ENCODE measurements at places on chromosomes 11 and 22.
A peak's percentile ranks its signal among the peaks of the same experiment; 100 is the strongest.

- no peak for DNase-seq
Observed at GRCh38 chr11:33001751-33002542, 13.7 kb upstream of the DEPDC7 start.

- DNase-seq: no peak
Observed at GRCh38 chr11:66420671-66421476, at the start of gene NPAS4. Gene NPAS4, plus strand, starts transcription at chr11:66421035. Its CDS starts 145 bp downstream, at chr11:66421180.

DNA sequence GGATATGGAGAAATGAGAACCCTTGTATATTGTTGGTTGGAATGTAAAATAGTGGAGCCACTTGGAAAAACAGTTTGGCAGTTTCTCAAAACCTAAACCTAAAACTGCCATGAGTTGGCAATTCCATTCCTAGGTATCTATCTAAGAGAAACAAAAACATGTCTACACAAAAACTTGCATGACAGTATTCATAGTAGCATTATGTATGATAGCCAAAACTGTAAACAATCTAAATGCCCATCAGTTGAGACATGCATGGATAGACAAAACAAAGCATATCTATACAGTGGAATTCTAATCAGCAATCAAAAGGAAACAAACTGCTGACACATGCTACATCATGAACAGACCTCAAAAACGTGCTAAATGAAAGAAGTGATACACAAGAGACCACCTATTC lies 34.9 kb downstream of the TRAF6 start:
- DNase-seq: no peak

DNA sequence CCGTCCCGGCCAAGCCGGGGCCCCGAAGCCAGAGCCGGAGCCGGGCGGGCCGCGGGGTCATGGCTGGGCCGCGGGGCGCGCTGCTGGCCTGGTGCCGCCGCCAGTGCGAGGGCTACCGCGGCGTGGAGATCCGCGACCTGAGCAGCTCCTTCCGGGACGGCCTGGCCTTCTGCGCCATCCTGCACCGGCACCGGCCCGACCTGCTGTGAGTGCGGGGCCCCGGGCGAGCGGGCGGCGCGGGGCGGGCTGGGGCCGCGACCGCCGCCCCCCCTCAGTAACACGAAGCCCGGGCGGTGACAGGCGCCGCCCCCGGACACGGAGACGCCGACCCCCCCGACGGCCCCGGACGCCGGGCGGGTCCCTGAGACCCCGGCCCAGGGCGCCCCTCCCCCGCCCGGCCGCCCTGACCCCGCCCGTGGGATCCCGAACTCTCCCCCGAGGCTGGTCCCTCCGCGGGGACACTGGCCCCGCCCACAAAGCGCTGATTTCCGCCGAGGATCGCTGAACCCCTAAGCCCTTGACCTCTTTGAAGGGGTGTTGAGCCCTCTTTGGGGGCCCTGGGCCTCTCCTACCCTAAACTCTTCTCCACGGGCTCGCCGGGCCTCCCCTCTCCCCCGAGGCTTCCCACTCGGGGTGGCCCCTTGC lies 389 bp downstream of the MICALL1 start:
- DNase-seq: no peak

- no peak for DNase-seq
Observed at GRCh38 chr22:50531546-50531961, 1.7 kb upstream of the TYMP start.

DNA sequence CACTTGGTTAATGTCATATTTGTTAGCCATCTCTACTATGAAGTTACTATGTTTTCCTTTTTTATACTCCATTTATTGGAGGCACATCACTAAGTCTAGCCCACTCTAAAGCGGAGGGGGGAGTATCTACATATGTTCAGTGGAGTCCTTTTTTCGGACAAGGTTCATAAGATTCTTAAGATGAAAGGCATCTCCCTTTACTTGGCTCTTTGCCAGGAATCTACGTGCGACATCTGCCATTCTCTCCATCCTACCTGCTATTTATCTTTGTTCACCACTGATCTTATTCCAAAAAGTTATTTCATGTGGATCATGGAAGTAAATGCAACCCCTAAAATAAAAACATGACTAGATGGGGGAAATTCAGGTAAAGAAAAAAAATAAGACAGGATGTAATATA lies 77.4 kb upstream of the YWHAH start:
- DNase-seq: no peak

GRCh38 chr11:57641011-57641807 lies 8.5 kb downstream of the YPEL4 start:
- peak; percentile 49 for DNase-seq

DNA sequence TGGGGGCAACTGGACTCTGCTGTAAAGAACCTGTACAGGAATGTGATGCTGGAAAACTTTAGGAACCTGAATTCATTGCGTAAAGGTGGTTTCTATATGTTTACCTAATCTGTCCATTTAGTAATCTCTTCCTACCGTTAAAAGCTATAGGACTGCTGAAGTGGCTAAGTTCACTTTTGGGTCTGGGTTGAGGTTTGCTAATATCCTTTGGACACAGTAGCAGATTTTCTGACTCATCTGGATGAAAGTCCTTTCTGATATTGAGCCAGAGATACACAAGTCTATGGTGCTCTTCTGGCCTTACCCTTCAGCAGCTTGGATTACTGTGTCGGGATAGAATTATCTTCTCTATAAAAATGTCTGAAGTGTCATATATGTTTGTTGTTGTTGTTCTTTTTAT lies 16.9 kb downstream of the ZNF215 start:
- DNase-seq: peak; percentile 20

DNA sequence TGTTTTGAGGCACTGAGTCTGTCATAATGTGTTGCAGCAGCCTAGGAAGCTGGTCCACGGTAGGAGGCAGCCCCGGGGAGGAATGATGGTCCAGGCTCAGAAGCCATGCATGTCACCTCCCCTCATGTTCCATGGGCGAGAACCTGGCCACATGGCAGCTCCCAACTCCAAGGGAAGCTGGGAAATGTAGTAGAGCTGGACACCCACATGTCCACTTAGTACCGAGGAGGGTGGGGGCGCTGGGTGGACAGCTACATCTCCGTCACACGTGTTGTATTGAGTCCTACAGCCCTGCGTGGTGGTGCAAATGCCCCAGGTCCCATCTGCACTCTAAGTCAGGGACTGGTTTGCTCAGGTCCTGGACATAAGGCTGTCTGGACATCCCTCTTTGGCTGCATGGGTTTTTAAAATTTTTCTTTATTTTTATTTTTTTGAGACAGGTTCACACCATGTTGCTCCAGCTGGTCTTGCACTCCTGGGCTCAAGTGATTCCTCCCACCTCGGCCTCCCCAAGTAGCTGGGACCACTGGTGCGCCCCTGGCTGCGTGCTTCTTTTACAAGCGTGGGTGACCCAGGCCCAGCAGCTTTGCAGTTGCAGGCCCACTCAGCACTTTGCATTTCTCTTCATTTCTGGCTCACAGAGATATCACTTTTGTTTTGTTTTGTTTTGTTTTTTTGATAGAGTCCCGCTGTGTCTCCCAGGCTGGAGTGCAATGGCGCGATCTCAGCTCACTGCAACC lies 3.9 kb upstream of the CTTN start:
- DNase-seq: no peak

- no peak for DNase-seq
Observed at GRCh38 chr11:75872887-75873416, 57.9 kb downstream of the UVRAG start.

DNA sequence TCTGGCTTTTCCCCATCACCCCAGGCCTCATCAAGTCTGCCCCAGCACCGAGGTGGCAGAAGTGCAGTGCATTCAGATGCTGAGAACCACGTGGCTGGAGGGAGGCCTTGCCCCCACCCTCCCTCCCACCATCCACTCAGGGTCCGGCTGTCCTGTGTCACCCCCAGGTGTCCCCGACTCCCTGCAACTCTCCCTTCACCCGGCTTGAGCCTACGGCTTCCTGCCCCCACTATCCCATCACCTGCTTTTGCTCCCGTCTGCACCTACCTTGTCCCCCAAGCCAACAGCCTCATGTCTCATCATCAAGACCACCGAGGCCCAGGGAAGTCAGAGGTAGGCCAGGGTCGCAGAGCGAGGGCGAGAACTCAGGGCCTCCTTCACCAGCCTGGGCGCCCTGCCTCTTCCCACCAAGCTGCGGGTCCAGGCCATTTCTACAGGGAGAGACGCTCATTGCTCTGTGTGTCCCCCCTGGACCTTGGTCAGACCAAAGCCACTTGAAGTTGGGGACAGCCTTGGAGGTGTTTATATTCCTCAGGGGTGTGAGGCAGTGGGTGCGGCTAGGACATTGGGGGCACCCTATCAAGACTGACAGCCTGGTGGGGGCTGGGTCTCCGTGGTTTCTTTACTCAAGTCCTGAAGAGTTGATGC lies 66.2 kb upstream of the CCND1 start:
- no peak for DNase-seq

GRCh38 chr22:26779929-26780328 lies 122.5 kb downstream of the MIAT start:
- no peak for DNase-seq

DNA sequence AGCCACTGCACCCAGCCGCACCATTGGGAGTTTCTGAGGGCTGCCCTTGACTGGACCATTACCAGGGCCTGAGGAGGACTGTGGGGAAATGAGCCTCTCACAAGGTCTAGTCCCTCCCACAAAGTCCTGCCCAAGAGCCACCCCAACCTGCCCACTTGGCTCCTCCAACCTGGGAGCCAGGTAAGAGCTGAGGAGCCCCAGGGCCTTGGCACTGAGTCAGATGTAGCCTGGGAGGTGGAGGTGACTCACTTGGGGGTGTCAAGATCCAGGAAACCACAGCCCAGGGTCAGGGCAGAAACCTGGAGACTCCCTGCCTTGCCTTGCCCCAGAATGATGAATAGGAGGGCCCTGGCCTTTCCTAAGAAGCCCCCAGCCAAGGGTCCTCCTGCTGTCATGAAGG lies 25.8 kb upstream of the P2RY2 start:
- DNase-seq: no peak

GRCh38 chr22:21694795-21695429 lies 29.1 kb downstream of the PPIL2 start:
- no peak for DNase-seq

DNA sequence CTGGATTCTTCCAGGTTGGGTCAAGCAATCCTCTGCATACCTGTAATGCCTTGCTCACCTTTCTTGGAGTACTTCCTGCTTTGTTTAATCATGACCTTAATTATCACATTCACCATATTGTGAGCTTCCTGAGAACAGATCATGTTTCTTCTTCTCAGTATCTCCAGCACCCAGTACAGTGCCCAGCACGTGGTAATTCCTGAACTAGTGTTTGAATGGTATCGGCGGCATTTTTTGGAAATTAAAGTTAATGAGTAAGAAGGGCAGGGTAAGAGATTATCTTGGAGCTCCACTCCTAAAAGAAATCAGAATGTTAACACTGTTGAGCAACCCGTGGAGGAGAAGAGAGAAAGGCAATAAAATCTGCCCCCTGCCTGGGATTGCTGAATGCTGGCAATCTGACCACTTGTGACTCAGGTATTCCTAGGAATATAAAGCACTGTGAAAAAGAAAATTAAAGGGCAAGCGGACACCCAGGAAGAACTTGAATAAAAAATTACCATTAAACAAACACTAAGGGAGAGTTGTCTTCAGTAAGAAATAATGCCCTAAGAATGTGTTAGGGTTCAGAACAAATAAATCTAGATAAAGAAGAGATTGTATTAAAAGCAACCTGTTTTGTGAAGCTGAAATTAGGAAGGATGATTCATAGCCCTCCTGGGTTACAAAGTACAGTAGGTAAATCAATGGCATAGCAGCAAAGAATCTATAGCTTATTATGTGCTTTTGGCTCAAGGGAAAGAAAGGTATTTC lies 92.9 kb downstream of the PDHX start:
- peak; percentile 78 for DNase-seq

DNA sequence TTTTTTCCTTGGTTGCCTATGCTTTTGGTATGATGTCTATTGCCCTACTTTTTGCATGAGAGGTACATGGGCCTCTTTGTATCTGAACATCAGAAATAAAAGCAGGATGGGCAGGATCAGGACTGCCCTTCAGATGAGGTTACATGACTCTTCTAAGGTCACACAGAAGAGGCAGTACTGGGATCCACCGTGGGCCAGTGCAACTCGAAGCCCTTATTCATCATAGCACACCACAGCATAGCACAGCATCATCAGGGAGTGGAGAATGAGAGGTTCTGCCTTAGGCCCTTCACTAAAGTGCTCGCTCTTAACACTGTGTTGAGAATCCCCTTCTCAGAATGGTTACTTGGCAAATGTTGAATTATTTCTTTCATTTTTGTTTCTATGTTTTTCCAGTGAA lies 88.3 kb downstream of the C22orf31 start:
- DNase-seq: no peak

- peak; percentile 9 for DNase-seq
Observed at GRCh38 chr11:48141475-48142122, 75.0 kb upstream of the OR4B1 start.

DNA sequence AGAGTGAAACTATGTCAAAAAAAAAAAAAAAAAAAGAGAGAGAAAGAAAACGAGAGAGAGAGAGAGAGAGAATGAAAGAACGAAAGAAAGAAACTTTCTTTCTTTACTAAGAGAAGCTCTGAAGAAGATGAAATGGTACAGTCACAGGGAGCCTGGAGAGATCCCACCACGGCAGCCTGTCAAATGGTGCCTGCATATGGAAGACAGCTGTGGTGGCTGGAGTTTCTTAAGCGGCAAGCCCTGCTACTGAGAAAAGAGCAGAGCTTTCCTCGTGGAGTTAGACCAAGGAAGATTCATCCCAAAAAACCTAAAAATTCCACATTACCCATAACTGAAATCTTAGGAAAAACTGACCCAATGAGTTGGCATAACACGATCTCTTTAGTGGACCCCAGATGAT lies 66.7 kb downstream of the MICAL3 start:
- no peak for DNase-seq

GRCh38 chr22:29580200-29580810 lies 608 bp downstream of the NIPSNAP1 start:
- no peak for DNase-seq

- DNase-seq: no peak
Observed at GRCh38 chr11:115222218-115222862, 281.9 kb downstream of the CADM1 start.

- no peak for DNase-seq
Observed at GRCh38 chr11:82676483-82677094, 57.1 kb downstream of the FAM181B start.

DNA sequence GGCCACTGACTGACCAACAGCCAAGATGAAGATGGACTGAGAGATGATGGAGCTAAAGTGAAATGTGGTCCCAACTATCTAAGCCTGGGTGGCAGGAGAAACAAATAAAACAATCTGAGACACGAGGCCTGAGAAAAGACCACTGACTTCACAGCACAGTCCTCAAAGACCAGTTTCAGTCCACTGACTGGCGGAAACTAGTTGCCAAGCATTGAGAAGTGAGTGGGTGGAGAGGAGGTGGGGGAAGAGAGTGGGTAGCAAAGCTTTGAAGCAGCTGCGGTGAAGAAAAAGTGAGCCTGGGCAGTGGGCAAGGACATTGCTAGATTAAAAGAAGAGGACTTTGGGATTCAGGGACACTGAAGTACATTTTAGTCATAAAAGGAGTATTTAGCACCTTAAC lies 1.9 kb downstream of the MS4A1 start:
- DNase-seq: no peak
